Dermis microvascular lymphatic vessel endothelial cell (primary cell): ENCODE measurements at places on chromosomes 6 and 20. TPM values are rescaled to one million over a fixed set of nuclear protein-coding genes. Genes with fewer than 3 reads are reported as not detected.

DNA sequence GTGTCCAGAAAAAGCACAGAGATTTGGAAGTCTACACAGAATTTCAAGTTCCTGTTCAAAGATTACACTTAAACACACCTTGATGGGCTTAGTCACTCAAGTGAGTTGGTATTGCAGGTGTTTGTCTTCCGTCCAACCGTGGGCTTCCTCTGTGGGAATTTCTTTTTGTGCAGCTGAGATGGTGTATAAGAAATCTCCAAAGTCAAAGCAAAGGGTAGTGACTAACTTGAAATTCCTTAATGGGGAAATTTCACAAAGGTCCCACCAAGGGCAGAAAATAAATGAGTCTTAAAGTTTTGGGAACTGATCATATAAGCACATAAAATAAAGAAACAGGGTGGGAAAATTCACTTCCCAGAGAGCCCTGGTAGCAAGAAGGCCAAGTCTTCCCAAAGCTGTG is 102.0 kb upstream of the TNFAIP3 start:
- DNase-seq, result no peak

GRCh38 chr6:135581211-135581610 is 83.7 kb upstream of the AHI1 start:
- no peak for DNase-seq

GRCh38 chr20:63519668-63520503 is 679 bp upstream of the PPDPF start:
- DNase-seq, result peak; percentile 57

- DNase-seq, result no peak
Observed at GRCh38 chr20:37417617-37418467, 71.9 kb downstream of the SRC start.

- no peak for DNase-seq
Observed at GRCh38 chr6:6592826-6593475, 4.4 kb downstream of the LY86 start.

- no peak for DNase-seq
Observed at GRCh38 chr20:62273416-62273815, 29.4 kb upstream of the ADRM1 start.

GRCh38 chr6:157648561-157648960 is 174.5 kb upstream of the SNX9 start:
- DNase-seq, result no peak

- no peak for DNase-seq
Observed at GRCh38 chr6:136118787-136119186, 131.3 kb downstream of the MTFR2 start.

DNA sequence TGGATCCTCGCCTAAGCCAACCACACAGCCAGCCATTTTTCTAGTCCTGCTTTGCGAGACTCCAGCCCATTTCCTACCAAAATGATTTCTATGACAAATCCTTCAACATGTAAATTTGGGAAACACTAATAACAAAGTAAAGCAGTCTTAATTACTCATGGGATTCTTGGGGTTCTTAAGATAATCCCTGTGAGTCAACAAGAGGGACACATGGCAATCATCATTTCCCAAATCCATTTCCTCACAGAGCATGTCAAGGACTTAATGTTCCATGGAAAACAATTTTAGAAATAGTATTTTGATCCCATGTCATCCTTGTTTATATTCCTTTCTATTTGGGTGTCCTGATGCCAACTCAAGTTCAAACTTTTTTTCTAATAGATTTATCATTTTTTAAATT is 322.7 kb upstream of the NOX3 start:
- no peak for DNase-seq

DNA sequence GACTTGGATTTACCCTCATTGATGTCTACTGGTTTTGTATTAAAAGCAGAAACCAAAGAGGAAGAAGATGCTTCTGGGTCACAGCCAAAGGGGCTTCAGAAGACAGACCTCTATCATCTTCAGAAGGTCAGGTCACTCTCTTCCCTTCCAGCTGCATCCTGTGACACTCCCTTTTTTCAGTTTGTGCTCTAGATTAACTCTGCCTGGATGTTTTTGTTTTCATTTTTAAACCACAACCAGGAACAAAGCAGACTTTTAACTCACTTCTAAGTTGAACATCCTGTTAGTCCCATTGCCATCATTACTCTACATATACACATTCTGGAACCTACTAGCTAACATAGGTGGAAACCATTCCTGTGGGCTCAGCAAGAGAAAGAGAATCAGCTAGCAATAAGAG is 45.2 kb downstream of the AKIRIN2 start:
- DNase-seq, result peak; percentile 3

Gene SENP6
- total RNA-seq, result 34.1 and 37.8 TPM in 2 replicates

- no peak for DNase-seq
Observed at GRCh38 chr20:21571841-21572690, 58.2 kb upstream of the NKX2-2 start.

- no peak for DNase-seq
Observed at GRCh38 chr20:35155936-35156335, 8.8 kb upstream of the EDEM2 start.

DNA sequence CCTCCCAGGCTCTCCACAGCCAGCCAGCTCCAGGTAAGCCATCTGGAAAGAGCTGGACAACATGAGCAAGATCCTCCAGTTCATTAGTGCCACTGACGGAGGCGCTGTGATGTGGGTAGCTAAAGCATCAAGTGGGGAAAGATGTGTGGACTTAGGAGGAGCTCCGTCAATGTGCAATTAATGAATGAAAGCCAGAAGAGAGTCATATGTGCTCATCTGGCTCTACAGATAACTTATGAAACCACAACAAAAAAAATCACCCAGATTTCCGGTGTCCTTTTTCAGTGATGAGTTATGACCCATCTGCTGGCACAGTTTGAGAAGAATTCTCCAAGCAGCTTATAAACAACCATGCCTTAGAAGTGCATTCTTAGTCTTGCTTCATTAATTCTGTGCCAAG is 311.7 kb upstream of the PLCB4 start:
- DNase-seq, result no peak

Gene TPD52L1
- total RNA-seq, result 0.90 and 7.7 TPM in 2 replicates

Gene CST7
- not detected in 2 replicates for total RNA-seq

Gene CFB
- total RNA-seq, result 0.13 and 0.51 TPM in 2 replicates

DNA sequence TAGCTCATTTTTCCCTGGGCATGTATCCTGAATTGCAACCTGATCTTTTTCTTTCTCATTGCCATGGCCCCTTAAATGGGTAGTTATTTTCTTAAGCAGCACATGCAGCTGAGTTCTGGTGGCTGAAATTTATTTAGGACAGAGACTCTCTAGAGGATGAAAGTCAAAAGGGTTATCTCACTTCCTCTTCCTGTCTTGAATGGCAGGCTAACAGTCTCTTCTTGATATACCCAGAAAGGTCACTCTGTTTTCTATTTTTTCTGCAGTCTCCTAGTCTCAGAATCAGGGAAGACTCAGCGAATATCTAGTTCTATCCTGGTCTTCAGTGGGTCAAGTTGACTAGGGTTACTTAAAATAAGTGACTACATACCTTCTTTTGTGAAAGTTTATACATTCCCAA is 243.3 kb downstream of the EPHA7 start:
- DNase-seq, result no peak

Gene AVP
- total RNA-seq, result not detected in 2 replicates

DNA sequence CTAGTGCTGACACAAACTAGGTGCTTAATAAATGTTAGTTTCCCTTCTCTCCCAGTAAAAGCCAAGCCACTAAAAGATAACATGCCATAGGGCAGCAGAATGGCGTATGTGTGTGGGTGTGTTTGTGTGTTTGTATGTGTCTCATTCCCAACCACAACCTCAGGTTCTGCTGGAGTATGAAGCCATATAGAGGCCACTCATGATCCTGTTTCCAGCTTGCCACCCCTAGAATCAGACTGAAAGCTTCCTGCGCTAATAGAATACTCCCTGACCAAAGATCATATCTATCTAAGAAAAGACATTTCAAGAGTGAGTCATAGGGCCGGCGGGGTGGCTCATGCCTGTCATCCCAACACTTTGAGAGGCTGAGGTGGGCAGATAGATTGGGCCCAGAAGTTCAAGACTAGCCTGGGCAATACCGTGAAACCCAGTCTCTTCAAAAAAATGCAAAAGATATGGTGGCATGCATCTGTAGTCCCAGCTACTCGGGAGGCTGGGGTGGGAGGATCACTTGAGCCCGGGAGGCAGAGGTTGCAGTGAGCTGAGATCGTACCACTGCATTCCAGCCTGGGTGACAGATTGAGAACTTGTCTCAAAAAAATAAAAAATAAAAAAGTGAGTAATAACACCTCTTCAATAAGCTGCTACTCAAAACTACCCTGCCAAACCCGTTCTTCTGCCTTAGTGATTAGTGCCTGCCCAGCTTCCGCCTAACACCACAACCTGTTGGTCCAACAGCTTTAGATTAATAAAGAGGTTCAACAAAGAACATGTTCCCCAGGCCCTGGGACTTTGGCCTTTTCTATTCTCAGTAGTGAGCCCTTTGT is 11.8 kb upstream of the SNRPC start:
- DNase-seq, result no peak

DNA sequence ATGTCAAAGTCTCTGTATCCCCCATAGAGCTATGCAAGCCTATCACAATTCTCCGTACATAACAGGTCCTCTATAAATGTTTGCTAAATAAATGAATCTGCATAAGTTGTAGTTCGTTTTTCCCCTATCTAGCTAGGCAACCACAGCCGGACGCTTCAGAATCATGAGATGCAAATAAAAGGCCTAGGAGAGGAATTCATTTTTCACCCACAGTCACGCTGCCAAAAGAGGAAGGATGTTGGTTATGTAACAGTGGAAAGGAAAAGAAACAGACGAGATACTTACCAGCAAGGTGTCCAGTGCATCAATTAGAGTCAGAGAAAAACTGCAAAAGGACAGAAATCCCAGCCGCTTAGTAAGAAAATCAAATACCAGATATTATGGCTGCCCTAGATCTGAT is 2.4 kb downstream of the EDEM2 start:
- no peak for DNase-seq

- no peak for DNase-seq
Observed at GRCh38 chr20:61135968-61136367, 116.1 kb upstream of the CDH4 start.

DNA sequence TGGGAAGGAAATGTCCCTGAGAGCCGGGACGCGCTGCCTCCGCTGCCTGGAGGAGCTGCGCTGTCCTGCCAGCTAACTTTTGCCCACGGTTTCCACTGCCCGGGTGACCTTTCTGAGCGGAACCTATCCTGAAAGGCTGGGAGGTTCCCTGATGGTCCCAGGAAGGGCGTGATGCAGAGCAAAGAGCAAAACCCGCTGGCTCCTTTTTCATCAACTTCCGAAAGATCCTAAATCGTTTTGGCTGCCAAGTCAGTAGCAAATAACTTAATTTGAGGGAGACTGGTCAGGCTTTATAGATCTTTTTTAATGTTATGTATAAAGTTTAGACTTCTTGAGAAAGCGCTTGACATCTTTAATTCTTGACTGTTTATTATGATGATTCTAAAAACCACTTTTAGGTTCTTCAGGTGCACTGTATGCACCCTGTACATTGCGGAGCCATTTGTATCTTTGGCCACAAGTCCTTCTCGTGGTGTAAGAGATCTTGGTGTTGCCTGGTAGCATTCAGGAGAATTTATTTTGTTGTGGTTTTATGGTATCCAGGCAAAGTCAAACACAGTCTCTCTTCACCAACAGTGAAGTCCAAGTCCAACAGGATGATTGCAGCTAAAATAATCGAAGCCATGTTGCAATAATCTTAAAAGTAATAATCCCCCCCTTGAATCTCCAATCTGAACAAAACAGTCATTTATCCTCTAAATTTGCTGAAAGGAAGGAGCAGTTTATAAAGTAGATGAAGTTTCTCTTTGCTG is at the start of gene SYNE1:
Gene SYNE1 (minus strand): TSS at position 67 of the 752 bp plus-strand sequence. CDS start 9,031 bp downstream, outside the sequence.
- DNase-seq, result no peak

DNA sequence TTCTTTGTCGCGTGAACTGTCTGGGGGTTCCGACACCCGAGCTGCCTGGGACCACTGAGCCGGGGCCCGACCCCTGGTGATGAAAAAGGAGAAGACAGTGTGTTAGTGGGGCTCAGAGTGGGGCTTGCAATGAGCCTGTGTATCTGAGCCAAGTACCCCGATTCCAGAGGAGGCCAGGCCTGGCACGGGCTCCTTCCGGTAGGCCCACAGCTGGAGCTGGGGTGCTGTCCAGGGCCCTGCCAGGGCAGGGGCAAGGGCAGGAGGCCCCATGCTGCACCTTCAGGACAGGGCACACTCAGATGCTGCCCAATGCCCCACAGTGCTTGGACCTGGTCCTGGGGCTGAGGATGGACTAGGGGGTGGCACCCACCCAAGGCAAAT is 89.4 kb downstream of the TAF4 start:
- DNase-seq, result no peak

DNA sequence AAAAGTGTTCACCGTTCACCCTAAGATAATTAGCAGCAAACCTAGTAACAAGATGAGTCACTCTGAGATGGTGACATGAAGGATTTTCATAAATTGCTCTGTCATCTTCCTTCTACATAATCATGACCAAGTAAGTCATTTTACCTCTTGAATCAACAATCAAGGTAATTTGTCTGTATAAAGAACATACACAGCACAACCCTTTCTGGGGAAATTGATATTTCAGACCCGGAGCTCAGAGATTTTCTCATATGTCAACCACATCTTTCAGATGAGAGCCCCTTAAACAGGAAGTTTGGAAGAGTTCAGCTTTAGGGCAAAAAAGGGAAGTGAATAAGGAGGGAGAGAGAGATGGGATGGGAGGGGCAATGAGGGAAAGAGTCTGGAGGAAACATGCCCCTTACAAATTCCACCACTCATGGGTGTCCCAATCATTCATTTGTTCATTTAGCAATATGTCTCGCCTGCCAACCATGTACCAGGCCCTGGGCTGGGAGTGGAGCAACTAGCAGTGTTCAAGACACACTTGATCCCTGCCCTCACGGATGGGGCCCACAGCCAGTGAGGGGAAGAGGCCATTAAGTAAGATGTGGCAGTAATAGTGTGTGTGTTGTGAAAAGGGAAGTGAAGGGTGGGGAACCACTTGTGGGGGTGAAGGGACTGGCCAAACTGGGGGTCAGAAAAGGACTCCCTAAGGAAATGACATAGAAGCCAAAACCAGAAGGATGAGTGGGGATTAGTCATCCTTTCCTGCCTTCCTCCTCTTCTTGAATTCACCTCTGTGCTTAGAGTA is 190.9 kb downstream of the MAFB start:
- DNase-seq, result peak; percentile 37

GRCh38 chr6:69705954-69706353 is 90.9 kb downstream of the LMBRD1 start:
- no peak for DNase-seq

DNA sequence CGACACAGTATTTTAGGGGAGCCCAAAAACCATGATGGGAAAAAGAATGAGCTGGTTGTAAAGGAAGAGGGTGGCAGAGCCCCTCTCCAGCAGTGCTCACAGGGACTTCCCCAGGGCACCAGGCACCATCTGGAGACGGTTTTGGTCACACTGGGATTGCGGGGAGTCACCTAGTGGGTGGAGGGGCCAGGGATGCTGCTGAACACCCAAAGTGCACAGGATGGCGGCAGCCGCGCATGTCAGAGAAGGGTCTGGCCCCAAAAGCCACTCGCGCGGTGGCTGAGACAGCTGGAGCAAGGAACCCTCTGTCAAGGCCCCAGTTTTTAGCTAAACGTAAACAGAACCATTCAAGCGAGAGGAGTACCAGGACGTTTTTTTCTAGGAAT is 10.8 kb downstream of the CTSZ start:
- DNase-seq, result no peak

DNA sequence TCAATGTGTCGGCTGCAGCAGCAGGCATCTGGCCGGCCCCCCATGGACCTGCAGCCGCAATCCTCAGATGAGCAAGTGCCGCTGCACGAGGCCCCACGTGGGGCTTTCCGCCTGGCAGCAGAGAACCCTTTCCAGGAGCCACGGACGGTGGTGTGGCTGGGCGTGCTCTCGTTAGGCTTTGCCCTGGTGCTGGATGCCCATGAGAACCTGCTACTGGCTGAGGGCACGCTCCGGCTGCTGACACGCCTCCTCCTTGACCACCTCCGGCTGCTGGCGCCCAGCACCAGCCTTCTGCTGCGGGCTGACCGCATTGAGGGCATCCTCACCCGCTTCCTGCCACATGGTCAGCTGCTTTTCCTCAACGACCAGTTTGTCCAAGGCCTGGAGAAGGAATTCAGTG is 3.5 kb downstream of the AP5S1 start:
- no peak for DNase-seq
